ENCODE measurements at places on chromosomes 13 and 19.

- DNase-seq = no peak
These were observed 57.0 kb downstream of the RBM26 start for GRCh38 chr13:79349011-79349410.

- no peak for DNase-seq
These were observed 682 bp downstream of the SSBP4 start for GRCh38 chr19:18419699-18420460.

- DNase-seq = no peak
These were observed 19.1 kb downstream of the TEX29 start for GRCh38 chr13:111339366-111340143.

DNA sequence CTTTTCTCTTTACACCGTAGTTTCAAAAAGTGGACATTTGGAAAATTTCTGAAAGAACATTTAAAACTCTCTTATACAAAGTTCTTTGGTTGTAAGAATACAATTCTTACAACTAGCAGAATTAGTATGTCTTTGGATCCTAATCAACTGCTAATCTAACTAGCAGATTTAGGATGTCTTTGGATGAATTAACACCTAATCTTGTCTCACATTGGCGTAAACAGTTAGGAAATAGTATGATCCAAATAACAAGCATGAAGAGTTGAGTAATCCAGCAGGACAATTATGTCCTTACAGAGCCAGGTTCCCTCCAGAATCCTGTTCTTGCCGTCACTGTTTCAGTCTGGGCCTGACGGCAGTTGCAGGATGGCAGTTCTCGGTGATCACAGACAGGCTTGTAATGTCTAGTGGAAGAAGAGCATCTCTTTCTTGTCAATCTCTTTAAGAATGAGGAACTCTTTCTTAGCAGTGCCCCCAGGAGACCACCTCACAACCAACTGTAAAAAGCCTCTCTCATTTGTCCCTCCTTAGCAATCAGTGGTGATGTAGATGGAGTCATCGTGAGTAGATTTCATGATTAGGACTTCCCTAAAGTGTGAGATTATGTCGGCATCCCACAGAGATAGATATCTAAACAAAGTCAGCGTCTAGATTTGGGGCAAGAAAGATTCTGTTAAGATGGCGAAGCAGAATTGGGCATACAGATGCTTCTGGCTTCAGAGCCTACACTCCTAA, 5.7 kb upstream of the TNFSF13B start:
- no peak for DNase-seq

DNA sequence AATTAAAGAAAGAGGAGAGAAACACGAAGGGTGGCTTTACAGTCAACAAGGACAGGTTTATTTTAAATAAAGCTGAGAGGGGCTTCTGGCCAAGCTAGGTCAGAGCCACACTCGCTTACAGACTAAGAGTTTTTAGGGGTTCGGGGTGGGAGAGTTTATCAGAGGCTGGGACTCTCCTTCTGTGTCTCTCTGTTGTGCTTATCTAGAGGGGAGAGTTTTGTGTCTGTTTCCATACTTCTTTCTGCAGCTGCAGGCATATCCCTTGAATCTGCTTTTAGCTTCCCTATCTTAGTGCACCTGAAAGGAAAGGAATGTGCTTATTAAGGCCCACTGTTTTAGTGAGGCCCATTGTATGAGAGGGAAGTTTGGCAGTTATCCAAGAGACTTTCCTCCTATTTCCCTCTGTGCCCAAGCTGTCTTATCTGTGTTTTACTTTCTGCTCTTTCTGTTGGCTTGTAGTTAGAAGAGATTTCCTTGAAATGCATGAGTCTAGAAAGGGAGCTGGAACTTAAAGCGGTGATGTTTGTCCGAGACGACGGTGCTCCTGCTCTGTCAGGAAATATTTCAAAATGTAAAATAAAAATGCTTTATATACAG, 275.3 kb downstream of the KCTD12 start:
- DNase-seq = no peak

- DNase-seq = no peak
These were observed 37.1 kb downstream of the ANKRD10 start for GRCh38 chr13:110877737-110878258.

- no peak for DNase-seq
These were observed 24.0 kb downstream of the MPND start for GRCh38 chr19:4367336-4367723.

DNA sequence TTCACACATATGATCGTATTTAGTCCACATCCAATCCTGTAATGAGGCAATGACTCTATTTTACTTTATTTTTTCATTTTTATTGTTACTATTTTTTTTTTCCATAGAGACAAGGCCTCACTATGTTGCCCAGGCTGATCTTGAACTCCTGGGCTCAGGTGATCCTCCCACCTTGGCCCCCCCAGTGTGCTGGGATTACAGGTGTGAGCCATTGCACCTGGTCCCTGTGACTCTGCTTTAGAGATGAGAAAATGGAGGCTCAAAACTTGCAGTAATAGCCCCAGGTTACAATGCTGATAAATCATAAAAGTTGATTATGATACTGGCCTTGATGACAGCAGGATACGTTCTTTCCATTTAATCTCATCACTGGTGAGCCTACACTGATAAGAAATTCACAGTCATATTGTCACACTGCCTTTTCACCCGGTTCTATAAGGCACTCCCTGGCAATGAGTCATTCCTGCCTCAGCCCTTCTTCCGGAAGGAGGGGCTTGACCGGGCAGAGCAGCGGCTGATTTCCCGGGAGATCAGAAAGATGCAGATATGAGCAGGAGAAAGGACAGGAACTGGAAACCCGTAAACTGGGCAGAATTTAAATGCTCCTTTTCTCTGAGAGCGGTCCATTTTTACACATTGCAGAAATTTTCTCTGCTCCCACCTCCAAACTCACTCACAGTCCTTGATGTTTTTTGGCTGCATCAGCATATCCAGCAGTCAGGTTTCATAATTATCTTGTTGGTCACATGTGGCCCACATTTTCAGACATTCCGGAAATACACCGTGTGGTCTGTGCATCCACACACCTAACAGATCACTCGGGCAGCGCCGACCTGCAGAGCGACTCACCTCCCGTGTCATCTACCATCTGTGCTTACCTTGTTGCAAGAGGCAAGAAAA, 616.4 kb downstream of the EFNB2 start:
- no peak for DNase-seq

DNA sequence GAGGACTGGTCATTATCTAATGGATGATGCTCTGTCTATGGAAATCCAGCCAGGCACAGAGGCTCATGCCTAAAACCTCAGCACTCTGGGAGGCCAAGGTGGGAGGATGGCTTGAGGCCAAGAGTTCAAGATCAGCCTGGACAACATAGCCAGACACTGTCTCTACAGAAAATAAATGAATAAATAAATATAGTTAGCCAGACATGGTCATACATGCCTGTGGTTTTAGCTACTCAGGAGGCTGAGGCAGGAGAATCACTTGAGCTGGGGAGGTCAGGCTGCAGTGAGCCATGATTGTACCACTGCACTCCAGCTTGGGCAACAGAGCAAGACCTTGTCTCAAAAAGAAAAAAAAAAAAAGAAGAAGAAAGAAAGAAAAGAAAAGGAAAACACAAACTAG, 234.7 kb downstream of the TSHZ3 start:
- DNase-seq = no peak

GRCh38 chr13:30570691-30571090, 47.0 kb upstream of the USPL1 start:
- DNase-seq = no peak

DNA sequence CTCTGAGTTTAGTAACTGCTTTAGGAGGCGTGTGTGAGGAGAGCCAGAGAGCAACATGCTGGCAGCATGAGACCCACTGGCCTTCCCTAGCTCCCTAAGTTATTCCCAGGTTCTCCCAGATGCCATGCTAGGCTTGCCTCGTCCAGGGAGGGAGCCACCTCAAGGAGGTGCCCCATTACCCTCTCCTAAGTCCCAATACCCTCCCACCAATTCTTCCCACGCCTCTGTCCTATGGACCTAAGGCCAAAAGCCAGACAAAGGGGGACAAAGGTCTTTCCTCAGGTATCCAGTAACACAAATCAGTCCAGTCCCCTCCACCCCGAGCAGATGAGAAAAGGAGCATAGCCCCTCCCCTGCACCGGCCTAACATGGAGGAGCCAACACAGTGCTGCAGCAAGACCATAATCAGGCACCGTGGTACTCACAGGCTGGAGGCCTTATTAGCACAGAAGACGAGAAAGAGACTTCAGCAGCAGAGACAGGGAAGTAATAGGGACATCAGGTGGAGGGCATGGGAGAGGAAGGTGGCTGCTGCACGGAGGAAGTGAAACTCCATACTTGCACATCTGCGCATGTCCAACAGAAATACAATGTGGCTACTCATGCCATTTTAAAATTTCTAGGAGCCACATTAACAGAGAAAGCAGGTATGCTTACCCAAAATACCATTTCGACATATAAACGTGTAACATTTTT, 46.3 kb downstream of the BRD4 start:
- DNase-seq = no peak

GRCh38 chr13:101783554-101783953, 331.1 kb downstream of the ITGBL1 start:
- no peak for DNase-seq

GRCh38 chr19:50796128-50796633, 6.0 kb downstream of the ACP4 start:
- DNase-seq = no peak

DNA sequence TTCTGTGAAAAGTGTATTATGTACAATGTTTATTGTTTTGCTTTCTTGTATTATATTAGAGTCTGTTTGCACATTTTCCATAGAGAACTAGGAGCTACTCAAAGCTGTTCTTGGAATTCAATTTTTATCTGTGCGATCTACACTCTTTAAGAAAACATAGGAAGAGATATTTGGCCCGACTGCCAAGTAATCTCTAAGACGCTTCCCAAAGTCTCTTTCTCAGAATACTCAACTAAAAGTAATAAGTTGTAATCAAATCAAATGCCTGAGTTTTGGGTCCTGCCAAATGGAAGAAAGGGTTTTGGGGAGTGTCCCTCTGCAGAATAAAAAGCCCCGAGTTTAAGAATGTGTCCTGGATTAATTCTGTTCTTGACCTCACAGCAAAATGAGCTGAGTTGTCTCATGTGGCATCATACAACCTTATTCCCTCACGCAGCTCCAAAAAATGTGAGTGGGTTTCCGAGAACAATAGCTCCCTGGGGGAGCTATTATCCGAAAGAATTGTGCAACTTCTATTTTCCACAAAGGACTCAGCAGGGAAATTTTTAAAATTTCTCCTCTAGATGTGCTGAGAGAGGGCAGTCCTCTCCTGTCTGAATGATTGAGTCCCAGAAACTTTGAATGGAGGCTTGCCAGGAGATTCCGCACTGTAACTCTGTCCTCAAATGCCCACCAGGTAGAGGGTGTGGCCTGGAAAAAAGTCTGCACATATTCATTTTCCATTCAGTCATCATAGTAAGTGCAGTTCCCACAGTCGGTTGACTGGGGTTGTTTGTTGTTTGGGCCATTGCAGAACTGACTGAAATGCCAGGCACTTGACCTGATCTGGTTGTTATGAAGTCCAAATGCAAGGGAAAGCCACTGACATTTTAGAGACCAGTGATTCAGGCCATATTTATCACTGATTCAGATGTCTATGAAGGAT, 280.0 kb upstream of the SOX21 start:
- no peak for DNase-seq

DNA sequence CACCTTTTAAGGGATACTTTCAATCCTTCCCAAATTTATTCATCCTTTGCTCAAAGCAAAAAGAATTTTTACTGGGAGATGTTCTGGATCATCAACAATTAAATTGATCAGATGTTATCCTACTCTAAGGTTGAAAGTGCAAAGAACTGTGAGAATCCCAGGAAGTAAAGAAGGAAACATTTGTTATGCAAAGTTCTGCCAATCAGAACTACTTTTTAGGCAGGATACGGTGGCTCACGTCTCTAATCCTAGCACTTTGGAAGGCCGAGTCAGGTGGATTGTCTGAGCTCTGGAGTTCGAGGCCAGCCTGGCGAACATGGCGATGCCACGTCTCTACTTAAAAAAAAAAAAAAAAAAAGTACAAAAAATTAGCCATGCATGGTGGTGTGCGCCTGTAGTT, 882.3 kb downstream of the DIAPH3 start:
- DNase-seq = no peak

GRCh38 chr19:12641456-12641855, 25.1 kb downstream of the MAN2B1 start:
- DNase-seq = no peak
